ENCODE measurements at places on chromosomes 3 and 15.

DNA sequence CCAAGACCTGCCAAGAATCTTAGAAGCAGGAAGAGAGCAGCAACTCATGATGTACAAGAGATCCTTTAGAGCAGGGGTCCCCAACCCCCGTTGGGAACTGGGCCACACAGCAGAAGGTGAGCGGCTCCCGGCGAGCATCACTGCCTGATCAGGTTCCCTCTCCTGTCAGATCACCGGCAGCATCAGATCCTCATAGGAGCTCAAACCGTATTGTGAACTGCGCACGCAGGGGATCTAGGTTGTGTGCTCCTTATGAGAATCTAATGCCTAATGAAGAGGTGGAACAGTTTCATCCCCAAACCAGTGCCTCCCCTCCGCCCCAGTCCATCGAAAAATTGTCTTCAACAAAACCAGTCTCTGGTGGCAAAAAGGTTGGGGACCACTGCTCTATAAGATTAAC, 13.8 kb downstream of the SLC41A3 start:
- no peak for DNase-seq

GRCh38 chr15:80977627-80978036, 12.0 kb downstream of the MESD start:
- DNase-seq = peak; percentile 71

DNA sequence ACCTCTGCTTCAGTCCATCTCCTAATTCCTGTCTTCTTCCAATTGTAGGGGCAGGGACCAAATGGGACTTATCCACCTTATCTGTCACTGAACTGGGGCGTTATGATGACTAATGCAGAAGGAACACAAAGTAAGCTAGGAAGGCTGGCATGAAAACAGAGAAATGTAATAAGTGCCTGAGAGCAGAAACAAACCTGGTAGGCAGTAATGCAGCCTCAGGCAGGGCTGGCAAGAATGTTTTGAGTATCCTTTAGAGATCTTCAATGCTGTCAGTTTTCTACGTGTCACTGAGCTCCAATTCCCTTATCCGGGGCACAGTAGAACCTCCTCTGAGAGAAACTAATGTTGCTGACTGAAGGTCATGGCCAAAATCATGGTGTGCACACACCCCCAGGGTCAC, 246.2 kb upstream of the TBL1XR1 start:
- DNase-seq = no peak

- peak; percentile 49 for DNase-seq
These were observed 201.2 kb downstream of the OPA1 start for GRCh38 chr3:193794002-193794881.

DNA sequence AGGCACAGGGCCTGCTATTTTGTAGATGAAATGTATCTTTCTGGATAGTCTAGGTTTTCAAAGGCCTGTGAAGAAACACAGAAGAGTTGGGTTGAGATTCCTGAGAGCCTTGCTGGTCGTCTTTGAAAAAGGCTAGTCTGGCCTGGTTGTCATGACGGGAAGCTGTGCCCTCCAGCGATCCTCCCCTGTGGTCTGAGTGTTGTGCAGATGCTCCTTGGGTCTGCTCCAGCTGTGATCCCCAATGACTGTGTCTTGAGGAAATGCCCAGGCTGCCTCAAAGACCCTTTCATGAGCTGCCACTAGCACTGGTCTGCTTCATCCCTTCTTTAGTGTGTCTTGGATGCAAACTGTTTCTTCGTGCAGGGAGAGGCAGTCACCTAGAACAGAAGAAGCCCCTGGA, 111.0 kb upstream of the SYNPR start:
- DNase-seq = no peak

DNA sequence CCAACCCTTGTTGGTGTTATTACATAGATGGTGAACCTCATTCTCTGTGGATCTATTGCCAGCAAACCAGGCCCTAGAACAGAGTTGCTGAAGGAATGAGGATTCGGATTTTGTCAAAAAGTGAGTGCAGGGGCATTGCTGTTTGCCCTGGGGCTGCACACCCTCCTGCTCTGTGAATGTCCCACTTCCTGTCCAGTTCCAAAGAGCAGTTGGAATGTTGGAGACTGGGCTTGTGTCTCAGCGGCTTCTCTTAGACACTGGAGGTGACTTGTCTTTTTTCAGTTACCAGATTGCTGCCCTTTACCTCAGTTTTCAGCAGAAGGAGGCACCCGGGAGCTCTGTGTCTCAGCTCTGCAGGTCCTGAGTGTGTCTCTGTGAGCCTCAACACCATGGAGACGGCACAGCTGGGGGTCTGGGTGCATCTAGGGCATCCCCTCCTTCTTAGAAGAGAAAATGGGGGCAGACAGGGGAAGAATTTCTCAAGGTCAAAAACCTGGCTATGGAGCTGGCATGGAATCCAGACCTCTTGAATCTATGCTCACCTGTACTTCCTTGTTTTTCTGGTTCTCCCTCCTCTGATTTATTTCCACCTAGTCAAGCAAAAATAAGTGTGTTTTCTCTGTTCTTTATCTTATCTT, 46.3 kb downstream of the LIMD1 start:
- no peak for DNase-seq

GRCh38 chr3:182793663-182794454, 555 bp downstream of the ATP11B start:
- DNase-seq = peak; percentile 53

DNA sequence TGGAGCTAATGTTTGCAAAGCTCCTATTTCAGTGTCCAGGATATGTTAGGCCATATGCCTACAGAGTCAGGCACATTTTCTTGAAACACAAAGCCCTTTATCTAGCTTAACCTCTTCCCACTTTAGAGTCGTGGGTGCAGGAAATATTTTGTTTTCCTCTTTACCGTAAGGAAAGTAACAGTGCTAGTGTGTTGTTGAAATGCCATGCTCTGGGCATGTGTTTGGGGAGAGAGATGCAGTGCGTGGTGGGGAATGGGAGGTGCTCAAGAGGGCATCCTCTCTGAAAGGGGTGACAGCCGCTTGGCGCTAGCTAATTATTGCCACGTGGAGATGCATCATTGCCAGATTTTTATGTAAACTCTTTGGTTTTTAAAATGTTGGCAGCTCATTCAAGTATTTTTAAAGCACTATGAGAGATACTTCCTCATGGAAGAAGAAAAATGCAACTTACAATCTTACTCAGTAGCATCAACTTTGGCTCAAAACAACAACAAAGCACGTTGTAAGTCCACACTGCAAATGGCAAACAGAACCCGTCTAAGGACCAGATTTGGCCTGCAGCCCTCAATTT, 152.6 kb downstream of the LPP start:
- no peak for DNase-seq

DNA sequence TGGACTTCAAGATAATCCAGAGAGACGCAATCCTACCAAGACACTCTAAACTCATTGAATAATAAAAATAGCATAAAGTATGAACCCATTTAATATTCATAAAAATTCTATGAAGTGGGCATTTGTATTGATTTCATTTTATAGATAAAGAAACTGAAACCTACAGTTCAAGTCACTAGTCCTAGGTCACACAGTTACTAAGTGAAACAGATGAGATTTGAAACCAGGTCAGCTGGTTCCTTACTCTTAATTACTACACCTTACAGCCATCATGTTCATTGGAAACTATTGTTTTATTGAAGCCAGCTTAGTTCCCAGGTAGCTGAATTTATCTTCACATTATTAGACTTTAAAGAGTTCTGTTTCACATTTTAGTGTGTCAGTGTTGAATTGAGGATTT, 158.7 kb downstream of the EPHA3 start:
- no peak for DNase-seq

DNA sequence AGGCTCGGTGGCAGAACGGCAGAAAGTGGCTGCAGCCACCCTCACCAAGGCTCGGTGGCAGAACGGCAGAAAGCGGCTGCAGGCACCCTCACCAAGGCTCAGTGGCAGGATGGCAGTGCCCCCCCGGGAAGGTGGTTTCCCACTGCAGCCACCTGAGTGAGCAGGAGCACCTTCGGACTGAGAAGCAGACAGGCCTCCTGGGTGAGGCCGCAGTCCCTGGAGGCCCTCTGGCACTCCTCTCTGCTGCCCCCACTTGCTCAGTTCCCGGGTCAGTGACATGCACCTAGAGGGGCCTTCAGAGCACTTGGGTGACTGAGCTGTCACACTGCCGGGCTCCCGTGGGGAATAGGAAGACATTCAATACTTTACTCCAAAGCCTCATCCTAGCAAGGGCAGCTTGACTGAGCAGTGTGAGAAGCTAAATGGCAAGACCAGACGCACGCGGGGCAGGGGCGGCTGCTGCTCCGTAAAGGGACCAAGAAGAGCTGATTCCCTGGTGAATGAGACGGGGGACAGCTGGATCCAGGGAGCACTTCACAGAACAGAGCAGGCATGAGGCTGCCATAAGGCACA, 62.7 kb downstream of the PCSK6 start:
- DNase-seq = no peak

DNA sequence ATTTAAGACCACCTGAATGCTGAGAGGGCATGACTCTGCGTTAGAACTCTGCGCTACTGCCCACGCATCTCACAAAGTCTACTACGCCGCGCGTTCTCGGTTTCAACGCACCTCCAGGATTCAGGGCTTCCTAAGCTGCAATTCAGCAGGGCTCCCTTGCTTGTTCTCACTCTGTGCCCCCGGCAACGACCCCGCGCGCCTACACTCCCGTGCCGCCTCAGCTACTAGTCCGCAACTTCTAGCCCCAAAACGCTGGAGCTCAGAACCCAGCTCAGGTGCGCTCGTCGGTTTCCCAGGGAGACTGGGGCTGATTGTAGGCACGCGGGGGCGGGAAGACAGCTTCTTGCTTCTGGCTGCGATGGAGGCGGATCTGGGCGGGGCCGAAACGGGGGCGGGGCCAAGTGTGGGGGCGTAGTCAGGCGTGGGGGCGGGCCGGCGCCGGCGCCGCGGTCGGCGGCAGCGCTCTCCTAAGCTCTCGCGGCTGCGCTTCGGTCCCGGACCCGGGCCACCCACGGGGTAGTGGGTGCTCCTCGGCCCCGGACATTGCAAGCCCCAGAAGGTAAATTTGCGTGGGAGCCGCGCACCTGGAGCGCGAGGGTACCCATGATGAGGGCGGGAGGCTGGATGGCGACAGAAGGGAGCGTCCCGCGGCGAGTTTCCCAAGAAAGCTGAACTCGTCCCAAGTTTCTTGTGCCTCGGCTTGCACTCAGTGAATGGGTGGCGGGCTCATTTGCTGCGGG, at the start of gene ARHGEF26:
TSS of gene ARHGEF26 (plus strand) at position 430 of the 740 bp plus-strand sequence. CDS start 603 bp downstream, outside the sequence.
- no peak for DNase-seq

GRCh38 chr3:139521816-139522215, 17.7 kb downstream of the RBP1 start:
- DNase-seq = no peak

GRCh38 chr15:39628546-39629257, 47.8 kb downstream of the THBS1 start:
- no peak for DNase-seq

- peak; percentile 64 for DNase-seq
These were observed 70.4 kb downstream of the KLF13 start for GRCh38 chr15:31396881-31397560.

DNA sequence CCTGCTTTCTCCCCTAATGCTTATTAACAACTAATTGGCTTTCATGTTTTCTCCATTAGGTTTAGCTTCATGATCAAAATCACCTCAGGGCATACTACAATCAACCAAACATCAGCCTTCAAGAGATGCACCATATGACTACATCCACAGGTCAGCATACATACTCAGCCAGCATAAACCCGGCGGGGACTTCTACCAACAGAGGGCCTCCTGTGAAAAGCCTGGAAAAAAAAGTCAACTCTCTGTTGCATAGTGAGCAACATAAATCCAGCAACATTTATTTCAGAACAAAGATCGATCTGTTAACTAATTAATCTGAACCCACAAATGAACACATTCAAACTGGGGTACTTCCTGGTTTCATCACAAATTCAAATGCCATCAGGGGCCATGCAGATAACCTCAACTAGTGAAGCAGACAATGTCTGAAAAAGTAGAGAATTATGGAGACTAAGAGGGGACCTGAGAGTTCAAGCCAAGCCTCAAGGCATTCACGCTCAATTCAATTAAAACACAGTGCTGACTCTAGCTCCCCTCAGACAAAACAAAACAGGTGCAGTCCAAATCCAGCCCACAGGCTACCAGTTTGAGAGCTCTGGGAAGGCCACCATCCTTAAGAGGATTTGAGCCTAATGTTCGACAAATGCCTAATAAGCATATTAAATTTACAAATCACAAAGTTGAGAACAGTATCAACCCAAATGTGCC, 124.5 kb downstream of the MAGI1 start:
- no peak for DNase-seq

GRCh38 chr15:53675832-53676231, 83.6 kb downstream of the WDR72 start:
- DNase-seq = no peak

DNA sequence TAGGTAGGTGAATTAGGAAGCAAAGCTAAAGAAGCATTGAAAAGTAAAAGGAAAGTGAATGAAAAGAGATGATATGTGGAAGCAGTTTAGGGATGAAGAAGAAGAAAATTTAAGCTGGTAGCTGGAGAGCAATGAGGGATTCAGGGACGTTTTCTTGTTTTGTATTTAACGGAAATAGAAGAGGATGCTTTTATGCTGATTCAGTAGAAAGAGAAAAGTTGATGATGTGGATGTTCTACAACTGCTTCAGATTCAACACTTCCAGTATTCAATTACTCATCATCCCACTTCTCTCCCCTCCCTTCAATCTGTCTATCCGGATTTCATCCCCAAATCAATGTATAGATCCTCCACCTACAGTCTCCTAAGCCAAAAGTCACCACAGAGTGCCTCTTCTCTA, 448.2 kb upstream of the CCDC54 start:
- no peak for DNase-seq

- DNase-seq = no peak
These were observed 479.8 kb downstream of the PLOD2 start for GRCh38 chr3:145681181-145681580.

DNA sequence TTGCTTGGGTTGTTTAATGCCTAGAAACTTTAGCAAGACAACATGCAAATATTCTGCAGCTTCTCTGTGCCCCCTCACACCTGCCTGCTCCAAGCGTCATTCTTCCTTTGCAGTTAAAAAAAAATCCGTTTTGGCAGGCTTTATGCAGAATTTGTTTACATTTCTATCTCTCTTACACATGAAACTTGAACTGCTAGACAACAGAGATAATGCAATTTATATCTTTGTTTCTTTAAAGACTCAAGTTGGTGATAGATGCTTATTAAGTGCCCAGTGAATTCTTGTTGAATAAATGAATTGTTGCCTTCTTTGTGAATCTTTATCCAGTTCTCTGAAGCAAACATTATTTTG, 53.2 kb downstream of the CHST2 start:
- DNase-seq = no peak

DNA sequence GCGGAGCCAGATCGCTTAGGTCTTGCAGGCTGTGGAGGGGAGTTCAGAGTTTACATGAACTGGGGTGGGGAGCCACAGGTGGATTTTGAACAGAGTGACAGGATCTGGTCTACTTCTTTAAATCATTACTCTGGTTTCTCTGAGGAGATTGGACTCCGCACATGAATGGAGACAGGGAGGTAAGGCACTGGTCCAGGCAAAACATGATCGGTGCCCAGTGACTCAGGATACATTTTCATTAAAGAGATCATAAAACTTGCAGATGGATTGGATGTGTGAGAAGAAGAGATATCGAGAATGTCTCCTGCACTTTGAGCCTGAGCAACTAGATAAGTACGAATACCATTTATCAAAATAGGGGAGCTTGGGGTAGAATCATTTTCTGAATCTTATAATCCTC, 61.8 kb upstream of the CMSS1 start:
- DNase-seq = no peak

Data from dermis microvascular lymphatic vessel endothelial cell (primary cell).